ENCODE measurements at places on chromosomes 3 and 15.

- DNase-seq = no peak
These were observed 145.2 kb downstream of the THRB start for GRCh38 chr3:24349367-24350019.

DNA sequence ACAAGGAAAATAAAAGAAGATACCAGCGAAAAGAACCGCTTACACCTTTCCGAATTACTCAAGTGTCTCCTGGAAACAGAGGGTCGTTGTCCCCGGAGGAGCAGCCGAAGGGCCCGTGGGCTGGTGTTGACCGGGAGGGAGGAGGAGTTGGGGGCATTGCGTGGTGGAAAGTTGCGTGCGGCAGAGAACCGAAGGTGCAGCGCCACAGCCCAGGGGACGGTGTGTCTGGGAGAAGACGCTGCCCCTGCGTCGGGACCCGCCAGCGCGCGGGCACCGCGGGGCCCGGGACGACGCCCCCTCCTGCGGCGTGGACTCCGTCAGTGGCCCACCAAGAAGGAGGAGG, 325 bp downstream of the ALCAM start:
- DNase-seq = no peak

GRCh38 chr3:114205541-114205940, 26.7 kb upstream of the DRD3 start:
- DNase-seq = no peak

GRCh38 chr15:69914040-69914439, 183.7 kb downstream of the TLE3 start:
- peak; percentile 86 for DNase-seq

- no peak for DNase-seq
These were observed 3.3 kb downstream of the SNAPC5 start for GRCh38 chr15:66494262-66494661.

DNA sequence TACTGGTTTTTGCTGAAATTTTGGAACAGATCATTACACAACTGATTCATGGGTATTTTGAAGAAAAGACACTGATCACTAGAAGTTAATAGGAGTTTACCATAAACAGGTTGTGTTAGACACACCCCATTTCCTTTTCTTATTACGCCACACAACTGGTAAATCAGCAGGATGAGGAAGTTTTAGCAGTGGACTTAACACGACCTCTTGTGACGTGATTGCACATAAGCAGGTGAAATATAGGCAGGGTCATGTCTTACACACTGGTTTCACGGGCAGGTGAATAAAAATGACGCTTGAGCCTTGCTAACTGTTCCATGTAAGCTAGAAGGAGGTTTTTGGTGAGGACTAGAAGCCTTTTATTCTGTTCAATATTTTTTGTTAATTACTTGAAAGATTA, 27.1 kb upstream of the TPRG1 start:
- DNase-seq = peak; percentile 84

DNA sequence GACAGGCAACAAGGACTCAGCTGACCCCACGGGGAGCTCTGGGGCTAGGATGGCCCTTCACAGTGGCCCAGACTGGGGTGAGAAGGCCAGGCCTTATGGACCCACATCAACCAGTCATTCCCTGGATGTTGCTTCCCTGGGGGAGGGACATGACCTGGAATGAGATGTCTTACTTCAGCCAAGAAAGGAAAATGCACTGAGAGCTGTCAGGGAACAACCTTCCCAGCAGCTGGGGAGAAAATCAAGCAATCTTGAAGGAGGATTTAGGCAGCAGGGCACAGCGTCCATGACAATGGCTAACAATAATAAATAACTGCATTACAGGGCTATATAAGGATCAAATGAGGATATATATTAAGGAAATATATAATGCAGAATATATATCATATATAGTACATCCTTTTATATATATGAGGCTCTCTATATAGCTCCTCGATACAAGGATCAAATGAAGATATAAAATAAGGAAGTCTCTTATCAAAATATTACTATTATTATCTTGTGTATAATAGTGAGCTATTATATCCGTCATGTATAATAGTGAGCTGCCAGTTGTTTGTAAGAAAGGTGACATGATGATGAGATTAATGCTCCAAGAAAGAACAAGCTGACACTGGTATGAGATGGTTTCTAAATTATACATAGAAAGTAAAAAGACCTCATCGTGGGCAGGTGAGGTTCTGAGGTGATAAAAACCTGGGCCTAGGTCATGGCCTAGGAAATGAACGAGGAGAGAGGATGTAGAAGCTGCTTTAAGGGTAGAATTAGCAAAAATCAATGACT, 117.8 kb upstream of the LIPC start:
- DNase-seq = no peak

DNA sequence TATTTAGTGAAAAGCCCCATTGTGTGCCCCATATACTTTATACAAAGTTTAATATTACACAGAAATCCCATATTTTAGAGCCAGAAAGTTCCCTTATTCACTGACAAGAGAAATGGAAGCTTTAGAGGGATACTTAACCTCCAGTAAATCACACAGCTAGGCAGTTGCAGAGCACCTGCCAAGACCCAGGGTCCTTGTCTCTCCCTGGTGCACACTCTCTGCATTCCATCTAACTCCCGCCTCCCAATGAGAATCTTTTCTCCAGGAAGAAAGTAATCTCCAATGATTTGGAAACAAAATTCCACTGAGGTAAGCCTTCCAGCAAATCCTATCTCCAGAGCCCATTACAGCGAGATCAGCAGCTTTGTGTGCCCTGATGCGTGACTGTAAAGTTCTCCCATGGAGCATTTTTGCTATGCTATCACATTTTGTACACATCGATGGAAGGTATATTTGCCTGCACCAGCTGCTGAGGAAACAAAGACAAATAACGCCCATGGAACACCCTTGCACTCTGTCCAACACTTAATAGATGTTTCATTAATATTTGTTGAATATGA, 41.4 kb downstream of the ULK4 start:
- no peak for DNase-seq

- DNase-seq = no peak
These were observed 22.0 kb upstream of the ANXA2 start for GRCh38 chr15:60419753-60420152.

GRCh38 chr15:49415638-49416037, 7.4 kb upstream of the FGF7 start:
- no peak for DNase-seq

DNA sequence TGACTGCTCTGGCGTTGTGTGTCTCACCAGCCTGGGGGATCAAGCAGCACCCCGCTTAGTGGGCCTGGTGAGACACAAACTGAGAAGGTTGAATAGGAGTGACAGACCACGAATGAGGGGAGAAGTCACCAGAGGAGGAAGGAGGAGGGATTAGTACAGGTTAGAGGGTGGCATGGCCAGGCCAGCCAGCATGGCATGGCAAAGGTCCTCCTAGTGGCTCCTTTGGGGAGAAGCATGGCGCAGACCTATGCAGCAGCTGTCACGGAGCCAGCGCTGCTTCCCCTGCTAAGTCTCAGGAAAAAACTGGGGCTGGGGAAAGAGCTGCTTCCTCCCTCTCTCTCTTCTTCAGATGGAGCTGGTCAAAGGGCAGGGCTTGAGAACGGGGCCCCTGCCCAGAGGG, 48.6 kb downstream of the ZDHHC3 start:
- DNase-seq = no peak

DNA sequence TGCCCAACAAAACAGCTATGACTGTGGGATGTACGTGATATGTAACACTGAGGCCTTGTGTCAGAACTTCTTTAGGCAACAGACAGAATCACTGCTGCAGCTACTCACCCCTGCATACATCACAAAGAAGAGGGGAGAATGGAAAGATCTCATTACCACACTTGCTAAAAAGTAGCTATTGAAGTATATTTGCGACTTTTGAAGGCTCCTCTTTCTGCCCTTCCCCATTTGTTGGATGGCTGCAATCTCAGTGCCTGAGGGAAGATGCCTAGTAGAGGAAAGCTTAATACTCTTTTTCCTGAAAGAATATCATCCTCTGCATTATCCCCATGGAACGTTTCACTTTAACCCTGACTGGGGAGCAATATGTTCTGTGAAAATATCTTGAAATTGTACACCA, 21.9 kb downstream of the SENP8 start:
- no peak for DNase-seq

GRCh38 chr3:71095511-71096291, 487.8 kb downstream of the FOXP1 start:
- no peak for DNase-seq

- DNase-seq = no peak
These were observed 339.1 kb downstream of the SATB1 start for GRCh38 chr3:18086078-18086477.

DNA sequence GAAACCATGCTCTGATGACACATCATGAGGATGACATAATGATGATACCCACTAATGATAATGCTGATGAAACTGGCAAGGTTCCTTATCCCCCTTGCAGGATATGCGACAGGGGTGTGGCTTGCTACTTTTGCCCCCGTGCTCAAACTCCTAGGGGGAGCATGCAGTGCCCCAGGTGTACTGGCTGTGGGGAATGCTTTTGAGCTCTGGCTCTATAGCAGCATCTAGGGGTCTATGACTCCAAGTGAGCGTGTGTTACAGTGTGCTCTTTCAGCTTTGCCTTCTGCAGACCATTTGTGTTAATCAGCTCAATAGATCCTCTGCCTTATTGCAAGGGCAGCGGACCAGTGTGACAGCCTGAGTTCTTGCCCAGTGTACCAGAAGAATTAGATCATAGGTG, 1239.5 kb downstream of the SI start:
- no peak for DNase-seq

DNA sequence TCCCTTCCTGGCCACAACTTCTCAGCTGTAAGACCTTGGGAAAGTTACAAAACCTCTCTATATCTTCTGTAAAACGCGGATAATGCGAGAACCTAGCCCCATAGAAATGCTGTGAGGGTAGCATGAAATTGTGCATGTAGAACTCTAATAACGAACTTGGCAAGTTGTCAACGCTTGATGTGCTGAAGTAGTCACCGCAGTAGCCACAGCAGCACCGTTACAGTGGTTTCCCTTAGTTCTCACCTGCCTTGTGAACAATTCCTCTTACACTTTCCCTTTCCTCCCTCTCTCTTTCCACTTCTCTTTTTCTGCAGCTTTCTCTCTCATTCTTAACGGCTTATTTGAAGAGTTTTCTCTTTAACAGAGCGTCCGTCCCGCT, 447 bp upstream of the SHQ1 start:
- no peak for DNase-seq

- peak; percentile 38 for DNase-seq
These were observed 928.8 kb upstream of the ALCAM start for GRCh38 chr3:104437891-104438290.

DNA sequence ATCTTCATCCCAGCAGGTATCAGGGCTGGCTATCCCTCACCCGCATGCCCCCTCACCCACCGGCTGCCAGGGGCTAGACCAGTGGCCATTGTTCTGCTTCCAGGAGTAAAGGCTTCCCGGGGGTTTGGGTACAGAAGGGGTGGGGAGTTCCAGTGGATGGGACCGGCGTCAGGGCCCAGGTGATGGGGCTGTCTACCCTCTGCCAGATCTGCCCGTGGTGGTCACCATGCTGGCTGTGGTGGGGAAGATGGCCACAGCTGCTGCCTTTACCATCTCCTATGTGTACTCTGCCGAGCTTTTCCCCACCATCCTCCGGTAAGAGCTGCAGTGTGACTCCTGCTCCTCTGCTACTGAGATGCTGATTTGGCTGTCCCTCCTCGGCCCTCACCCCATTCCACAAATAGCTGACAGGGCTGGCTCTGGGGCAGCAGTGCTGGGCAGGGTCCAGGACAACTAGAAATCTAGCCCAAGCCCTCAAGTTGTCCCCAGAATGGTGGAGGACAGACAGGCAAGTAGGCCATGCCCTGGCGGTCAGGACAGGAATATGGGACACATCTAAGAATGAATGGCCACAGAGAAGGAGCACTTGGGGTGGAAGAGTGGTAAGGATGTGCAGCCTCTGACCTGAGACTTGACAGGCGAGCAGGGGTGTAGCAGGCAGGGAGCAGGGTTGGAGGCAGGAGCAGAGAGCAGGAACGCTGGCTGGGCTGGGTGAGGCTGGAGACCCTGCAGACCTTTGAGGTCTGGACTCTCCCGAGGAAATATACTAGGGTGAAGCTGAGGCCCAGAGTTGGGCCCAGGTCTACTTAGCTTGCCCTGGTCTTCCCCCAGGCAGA, 5.8 kb upstream of the SLC22A14 start:
- DNase-seq = no peak

- DNase-seq = no peak
These were observed 414.7 kb upstream of the NAALADL2 start for GRCh38 chr3:174444391-174444790.

DNA sequence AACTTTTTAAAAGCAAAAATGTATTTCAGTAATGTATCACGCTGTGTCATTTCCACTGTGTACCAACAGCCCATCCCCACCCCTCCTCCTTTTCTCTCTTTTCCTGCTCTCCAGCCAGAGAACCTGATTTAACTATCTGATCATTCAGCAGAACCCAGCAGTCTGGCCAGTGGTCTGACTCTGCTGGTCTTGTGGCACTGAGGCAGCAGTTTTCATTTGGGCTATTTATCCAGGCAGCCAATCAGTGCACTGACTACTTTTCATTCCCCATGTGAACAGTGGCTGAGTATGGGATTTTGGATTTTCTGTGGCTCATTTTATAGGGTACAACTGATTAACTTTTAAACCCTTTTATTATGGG, 56.3 kb downstream of the GPR171 start:
- DNase-seq = no peak

- no peak for DNase-seq
These were observed 799 bp downstream of the SERF2 start for GRCh38 chr15:43792761-43793476.

DNA sequence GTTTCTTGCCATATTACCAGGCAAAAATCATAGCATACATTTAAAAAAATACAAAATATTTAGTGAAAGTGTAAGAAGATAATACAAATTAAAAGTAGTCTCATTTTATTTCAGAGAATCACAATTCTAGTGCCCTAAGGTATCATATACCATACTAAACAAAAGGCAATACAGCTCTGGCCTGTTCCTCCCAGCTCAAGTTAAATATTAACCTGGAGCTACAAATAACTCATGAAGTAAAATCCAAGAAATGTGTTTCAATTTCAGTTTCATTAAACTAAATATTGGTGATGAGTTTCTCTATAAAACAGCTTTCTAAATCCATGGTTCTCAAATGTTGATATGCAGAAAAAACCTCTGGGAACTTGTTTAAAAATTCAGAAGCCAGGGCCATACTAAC, 67.7 kb downstream of the INO80 start:
- DNase-seq = no peak

DNA sequence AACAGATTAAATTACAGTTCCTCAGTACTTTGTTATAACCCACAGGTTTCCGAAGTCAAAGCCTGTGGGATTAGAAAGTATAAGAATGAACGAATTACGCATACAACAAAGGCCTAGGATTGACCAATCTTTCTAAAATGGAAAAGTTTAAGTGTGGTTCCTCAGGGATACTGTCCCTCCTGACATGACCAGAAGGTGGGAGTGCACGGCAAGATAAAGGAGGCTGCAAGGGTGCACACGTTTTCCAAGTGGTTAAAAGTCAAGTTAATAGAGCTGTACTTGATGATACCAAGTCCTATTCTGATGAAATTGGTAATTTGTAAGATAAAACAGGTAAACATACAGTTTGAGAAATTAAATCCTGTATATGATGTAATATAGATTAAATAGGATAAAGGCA, 96.2 kb downstream of the ALDH1A2 start:
- DNase-seq = no peak

- peak; percentile 42 for DNase-seq
These were observed 1097.7 kb downstream of the ROBO1 start for GRCh38 chr3:78670094-78670493.

Data from spinal cord (tissue), 10 donors.